ENCODE measurements at places on chromosomes 16 and 17. TPM values are rescaled to one million over a fixed set of nuclear protein-coding genes. Genes with fewer than 3 reads are reported as not detected.

GRCh38 chr17:48553826-48554225, 8.9 kb upstream of the HOXB2 start:
- DNase-seq = no peak

DNA sequence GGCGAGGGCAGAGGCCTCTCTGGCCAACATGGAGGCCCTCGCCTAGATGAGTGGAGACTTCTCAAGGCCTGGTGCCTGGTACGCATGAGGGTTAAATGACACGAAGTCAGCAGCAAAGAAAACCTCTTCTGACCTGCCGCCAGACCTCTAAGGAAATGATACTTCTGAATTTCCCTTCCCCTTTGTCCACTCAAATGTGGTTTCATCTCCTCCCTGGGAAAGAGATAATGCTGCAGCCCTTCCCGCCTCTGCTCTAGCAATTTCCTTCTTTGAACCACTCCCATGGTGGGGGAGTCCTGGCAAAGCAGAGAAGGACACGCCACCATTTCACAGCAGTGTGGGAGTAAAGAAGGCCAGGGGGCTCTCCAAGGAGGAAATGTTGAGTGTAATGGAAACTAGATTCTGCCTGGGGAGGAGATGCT, 65.7 kb upstream of the BCAR1 start:
- DNase-seq = peak; percentile 31

DNA sequence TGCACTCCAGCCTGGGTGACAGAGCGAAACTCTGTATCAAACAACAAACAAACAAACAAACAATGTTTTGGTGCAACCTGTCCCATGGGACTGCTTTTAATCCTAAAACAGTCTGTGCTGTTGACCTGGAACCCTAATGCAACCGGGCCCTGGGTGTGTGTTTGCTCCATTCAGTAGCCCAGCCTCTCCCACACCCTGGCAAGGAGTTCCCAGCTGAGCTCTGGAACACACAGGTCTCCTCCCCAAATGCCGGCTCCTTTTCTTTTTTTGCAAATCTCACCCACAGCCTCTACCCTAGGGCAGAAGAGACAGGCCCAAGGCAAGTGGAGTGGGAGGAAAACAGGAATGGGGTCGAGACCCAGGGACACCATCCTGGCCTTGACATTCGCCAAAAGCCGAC, 29.8 kb upstream of the RASD1 start:
- DNase-seq = no peak

SPNS2 gene
- 41.5 TPM for polyA plus RNA-seq

ARL6IP1 gene
- 308 TPM for polyA plus RNA-seq

PLCG2 gene
- polyA plus RNA-seq = 40.7 TPM
